ENCODE measurements at places on chromosomes 6 and 20.
A peak's percentile ranks its signal among the peaks of the same experiment; 100 is the strongest.

DNA sequence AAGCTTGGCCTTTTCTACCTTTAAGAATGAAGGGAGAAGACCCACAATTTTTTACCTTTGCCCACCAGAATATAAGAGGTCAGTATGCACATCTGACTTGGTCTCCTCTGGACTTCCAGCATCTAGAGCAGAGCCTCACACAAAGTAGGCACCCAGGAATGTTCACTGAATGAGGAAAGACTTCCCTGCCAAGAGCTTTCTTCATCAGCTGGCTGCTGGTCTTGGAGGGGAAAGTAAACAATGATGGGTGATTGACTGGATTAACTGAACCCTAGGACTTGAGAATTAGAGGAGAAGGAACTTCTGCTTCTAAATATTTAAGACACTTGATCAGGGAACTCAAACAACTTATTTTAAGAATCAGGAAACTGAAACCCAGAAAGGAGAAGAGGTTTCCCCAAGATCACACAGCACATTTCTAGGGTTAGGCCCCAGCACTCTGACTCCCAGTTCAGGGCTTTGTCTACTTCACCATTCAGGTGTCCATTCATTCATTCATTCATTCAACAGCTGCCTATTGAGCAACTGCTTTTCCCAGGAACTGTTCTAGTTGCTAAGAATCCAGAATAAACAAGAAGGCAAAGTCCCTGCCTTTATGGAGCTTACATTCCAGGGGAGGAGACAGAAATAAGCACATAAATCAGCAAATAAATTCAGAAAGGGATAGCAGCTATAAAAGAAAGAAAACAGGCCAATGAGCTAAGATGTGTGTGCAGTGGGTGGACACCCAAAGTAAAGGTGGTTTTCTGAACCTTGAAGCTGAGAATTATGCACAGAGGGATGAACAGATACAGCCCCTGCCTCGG is 216.9 kb upstream of the LRFN2 start:
- DNase-seq = no peak

- DNase-seq = peak; percentile 18
Measured at GRCh38 chr6:106360410-106360988, at the start of gene CRYBG1. Gene CRYBG1, plus strand, starts transcription at chr6:106360717. Its CDS starts 192 bp downstream, at chr6:106360909.

- DNase-seq = no peak
Measured at GRCh38 chr6:126232671-126233070, 107.2 kb upstream of the CENPW start.

DNA sequence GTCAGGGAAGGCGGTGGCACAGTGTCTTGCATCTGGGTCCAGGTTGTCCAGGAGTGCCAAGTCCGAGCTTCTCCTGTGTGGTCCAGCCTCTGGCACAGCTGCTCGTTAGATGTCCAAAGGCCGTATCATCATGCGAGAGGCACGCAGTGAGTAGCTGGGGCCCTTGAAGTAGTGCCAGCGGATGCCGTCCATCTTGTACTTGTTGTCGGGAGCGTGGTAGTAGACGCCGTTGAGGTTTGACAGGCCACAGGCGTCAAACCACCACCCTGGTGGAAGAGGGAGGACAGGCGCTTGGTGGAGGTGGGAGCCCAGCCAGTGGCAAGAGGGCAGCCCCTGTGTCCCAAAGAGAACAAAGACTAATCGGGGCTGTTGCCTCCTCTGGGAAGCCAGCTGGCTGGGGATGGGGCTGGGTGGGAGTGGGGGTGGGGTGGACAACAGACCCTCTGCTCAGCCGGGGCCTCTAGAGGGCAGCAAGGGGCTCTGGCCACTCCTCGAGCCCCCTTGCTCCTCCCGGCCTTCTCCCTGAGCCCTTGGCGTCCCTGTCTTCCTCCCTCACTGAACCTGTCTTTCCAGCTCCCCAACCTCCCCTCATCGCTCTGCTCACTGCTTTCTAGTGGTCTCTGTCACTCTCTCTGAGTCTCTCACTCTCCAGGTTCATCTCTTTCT is 39.5 kb downstream of the FAM110A start:
- DNase-seq = no peak

GRCh38 chr20:9218531-9218961 is 149.7 kb downstream of the PLCB4 start:
- no peak for DNase-seq

- no peak for DNase-seq
Measured at GRCh38 chr6:146267946-146268345, 239.1 kb downstream of the GRM1 start.

GRCh38 chr6:47741807-47742206 is 40.0 kb upstream of the OPN5 start:
- DNase-seq = no peak

DNA sequence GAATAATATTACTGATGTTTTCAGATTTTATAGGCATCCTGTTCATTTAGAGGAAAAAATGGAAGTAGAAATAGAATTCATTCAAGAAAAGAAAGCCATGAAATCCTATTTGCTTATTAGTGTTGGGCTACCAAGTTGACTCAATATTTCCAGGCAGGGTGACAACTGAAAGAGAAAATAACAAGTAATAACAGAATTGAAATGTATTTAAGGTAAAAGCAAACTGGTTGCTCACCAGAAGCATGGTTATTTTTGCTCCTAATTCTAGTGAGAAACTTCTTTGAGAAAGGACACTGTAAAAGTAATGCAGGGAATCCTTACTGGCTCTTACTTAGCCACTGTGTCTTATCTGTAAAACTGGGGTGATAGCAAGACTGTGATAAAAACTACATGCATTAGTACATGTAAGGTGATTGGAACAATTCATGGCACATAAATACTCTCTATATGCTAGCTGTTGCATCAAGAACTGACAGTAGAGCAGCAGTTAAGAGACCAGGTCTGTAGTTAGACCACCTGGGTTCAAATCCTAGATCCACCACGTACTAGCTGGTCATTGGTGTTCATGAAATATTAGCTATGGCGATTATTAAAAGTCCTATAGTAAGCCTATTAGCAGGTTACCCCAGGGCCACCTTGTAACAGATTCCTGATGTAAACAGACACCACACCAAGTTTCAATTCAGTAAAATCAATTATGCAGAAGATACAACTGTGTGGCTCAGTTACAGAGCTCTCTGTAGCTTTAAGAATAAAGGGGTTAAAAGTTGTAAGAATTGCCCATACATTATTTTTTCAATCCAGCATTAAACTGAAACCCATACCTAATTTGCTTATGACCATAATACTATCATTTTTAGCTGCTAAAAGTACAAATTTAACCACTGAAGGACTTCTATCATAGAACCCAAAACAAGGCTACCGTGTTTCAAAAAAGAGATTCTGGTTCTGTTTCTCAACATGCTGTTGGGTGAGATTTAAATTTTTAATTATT is 159.2 kb upstream of the COL21A1 start:
- DNase-seq = no peak

GRCh38 chr6:75600768-75601167 is 912 bp upstream of the SENP6 start:
- DNase-seq = no peak

GRCh38 chr6:44127186-44128019 is at the start of the genes MRPL14 and TMEM63B:
Gene MRPL14, minus strand, starts transcription at chr6:44127452. Its CDS starts 10,841 bp downstream, at chr6:44116611.
Gene TMEM63B, plus strand, starts transcription at chr6:44127554. Its CDS starts 7,031 bp downstream, at chr6:44134585.
- DNase-seq = peak; percentile 84

DNA sequence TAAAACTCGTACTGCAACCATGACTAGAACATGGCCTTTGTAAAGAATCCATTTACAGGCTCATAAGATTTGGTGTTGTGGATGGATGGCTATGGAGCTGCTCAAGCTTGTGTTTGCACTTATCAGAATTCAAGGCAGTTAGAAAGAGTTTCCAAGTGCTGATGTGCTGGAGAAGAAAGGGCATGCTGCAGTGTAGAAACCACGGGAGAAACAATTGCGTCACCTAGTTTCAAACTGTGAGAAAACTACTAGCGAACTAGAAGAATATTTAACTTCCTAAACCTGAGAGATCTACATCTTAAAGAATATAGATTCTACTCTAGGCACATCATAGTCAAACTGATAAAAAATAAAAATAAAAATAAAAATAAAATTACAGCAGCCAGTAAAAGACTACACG is 116.2 kb downstream of the SGK1 start:
- no peak for DNase-seq

DNA sequence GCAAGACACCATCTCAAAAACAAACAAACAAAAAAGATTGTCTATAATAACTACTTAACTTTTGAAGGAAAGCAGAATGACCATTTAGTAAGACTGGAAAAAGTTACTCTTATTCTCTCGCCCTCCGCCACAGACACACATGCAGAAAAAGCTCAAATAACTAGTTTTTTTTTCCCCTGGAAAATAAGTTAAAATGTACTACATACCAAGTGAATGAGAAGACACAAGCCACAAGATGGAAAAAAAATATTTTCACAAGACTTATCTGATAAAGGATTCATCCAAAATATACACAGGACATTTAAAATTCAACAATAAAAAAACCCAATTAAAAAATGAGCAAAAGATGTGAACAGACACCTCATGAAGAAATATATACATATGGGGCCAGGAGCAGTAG is 31.9 kb downstream of the NUDT3 start:
- no peak for DNase-seq

GRCh38 chr6:26123675-26123946 is 36.4 kb downstream of the HFE start:
- DNase-seq = peak; percentile 61
